ENCODE measurements at places on chromosomes 6 and 20. TPM values are rescaled to one million over a fixed set of nuclear protein-coding genes. Genes with fewer than 3 reads are reported as not detected.

MMP24 gene
- not detected for total RNA-seq

PRL gene
- total RNA-seq: not detected

HDGFL1 gene
- not detected for total RNA-seq

SNHG17 gene
- total RNA-seq: 138 TPM

CD40 gene
- total RNA-seq: 29.2 TPM

OXT gene
- 0.60 TPM for total RNA-seq

DCBLD1 gene
- 1.5 TPM for total RNA-seq

ENPP5 gene
- not detected for total RNA-seq

C20orf96 gene
- total RNA-seq: 3.0 TPM

TRIM40 gene
- not detected for total RNA-seq

GRCh38 chr20:436476-436875, 25.9 kb downstream of the TBC1D20 start:
- DNase-seq: no peak

- no peak for DNase-seq
Observed at GRCh38 chr20:3908667-3909066, 19.5 kb downstream of the PANK2 start.

GRCh38 chr20:12644461-12644860, 364.3 kb upstream of the SPTLC3 start:
- no peak for DNase-seq

DNA sequence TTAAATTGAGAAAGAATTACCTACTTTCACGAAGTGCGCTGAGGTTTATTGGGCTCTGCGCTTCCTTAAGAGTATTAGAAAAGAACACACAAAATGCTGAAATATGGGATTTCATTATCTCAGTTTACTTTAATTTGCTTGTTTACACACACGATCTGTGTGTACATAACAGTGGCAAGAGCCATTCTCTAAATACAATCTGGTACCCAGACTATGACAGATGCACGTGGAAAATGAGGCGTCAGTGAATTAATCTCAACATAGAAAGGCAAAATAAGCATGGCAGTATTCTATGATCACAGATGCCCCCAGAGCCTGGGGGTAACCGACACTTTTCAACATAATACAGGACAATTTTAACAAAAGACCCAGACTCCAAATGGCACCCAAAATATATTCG, 8.3 kb downstream of the FITM2 start:
- DNase-seq: no peak

DNA sequence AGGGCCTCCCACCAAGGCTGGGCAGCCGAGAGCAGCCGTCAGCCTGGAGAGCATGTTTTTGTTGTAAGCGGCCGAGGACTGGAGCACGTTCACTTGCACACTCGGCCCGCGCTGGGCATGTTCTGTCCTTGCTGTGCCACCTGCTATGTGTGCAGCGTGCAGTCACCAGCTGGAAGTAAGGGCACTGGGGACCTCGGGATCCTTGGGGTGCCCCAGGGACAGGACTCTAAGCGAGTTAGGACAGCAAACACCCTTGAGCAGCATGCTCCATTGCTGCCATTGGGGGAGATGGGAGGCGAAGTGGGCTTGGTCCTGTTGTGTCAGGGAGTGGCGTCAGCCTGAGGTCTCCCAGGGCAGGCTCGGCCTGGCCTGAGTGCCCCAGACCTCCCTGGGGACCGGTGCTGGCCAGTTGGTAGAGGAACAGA, 18.6 kb downstream of the DYNLT1 start:
- no peak for DNase-seq

DNA sequence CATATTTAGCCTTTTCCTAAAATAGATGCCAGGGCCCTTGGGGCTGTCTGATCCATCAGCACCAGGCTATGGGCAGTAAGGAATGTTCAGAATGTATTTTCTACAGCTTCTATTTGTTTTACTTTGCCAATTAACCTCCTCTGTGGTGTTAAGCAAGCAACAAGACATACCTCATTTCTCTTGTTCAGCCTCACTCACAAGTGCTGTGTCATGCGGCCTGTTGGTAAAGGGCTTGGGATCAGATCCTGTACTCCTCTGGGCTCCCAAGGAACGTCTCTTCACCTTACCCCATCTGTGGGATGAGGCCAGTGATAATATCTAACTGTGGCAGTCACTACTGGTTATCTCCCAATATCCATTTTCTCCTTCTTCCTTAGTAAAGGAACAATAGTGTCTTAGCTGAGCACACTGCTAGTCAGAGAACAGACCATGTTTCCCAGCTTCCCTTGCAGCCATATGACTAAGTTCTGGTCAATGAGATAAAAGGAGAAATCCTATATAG, 7.0 kb upstream of the DSTN start:
- DNase-seq: no peak

- no peak for DNase-seq
Observed at GRCh38 chr6:25537349-25538018, 114.5 kb upstream of the SCGN start.

DNA sequence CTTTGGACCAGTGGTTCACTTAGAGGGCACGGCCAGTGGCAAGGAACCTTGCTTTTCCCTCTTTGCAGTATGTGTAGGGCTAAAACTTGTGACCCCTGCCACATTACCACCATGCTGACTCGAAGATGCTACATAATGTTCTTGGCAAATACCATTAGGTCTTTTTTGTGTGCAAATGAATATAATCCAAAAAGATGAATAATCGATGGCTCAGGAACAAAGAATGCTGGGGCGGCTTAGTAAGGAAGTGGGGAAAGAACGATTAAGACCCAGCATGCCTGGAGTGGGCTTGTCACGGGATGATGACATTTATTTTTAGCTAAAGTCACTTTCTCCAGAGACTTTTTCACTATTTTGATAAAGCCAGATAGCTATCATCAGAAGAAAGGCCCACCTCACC, 23.1 kb downstream of the CMTR1 start:
- no peak for DNase-seq

DNA sequence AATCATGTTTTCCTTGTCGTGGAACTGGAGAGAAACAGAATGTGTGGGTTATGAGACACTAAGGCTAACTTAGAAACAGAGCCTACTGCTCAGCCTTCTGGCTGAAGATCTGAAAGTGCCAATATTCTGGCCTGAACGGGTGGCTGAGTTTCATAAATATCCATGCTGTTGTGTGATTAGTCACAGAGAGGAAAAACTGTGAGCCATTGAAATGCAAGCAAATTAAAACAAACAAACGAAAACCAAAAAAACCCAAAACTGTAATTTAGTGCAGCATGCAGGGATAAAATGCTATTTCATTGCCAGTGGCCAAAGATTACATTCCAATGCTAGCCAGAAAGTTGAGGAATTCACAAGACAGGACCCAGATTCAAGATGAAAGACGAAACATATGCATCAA, 315.1 kb downstream of the UBE3D start:
- no peak for DNase-seq

GRCh38 chr20:19473922-19474286, 261.5 kb downstream of the SLC24A3 start:
- no peak for DNase-seq

GRCh38 chr20:49169547-49169946, 18.6 kb downstream of the STAU1 start:
- no peak for DNase-seq

DNA sequence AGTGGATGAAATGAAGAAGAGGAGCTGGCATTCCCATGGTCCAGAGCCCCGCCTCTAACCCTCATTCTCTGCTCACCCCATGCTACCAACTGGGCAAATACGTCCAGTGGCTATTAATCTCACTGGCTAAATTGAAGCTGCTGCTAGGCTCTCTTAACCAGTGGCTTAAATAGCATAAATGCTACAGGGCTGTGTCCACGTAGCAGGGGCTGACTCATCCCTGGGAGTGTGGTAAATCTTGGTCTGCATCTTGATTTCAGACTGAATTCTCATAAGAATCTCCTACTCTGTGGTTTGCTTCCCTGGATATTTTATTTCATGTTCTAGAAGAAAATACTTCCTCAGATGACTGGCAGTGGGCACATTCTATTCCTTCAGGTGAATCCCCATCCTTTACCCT, 193.1 kb upstream of the ARG1 start:
- DNase-seq: no peak

- DNase-seq: no peak
Observed at GRCh38 chr6:130189531-130190397, 33.0 kb downstream of the SAMD3 start.

DNA sequence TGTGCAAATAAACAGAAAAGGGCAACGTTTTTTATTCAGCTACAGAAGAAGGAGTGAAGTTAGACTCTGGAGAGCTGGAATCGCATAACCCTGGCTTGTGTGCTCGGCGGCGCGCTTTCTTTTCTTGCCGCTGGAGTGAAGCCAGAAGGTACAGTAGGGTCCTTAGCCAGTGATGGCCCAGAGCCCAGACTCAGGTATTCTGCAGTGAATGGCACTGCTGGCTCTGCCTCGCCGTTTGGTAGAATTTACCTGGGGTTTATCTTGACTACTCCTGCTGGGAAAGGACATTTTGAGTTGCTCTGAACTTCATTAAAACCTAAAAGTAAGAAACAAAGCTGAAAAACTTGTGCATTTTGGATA, 56.9 kb upstream of the TIAM2 start:
- no peak for DNase-seq

DNA sequence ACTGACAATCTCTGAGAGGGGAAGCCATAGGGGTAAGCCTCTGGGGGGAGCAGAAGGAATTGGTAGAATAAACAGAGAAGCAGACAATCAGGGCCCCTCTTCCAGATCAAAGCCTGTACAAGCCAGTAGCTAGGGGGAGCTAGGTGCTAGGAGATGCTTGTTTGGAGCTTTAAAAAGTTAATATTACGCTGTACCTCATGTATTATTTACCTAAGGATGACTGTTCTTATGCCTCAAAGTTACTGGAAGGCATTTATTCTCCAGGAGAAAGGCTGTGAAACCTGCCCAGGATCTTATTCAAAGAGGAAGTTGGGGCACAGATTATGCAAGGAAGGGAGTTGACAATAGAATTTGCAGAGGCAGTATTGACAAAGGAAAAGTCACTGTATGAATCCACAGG, 111.8 kb upstream of the SLC35F1 start:
- no peak for DNase-seq

DNA sequence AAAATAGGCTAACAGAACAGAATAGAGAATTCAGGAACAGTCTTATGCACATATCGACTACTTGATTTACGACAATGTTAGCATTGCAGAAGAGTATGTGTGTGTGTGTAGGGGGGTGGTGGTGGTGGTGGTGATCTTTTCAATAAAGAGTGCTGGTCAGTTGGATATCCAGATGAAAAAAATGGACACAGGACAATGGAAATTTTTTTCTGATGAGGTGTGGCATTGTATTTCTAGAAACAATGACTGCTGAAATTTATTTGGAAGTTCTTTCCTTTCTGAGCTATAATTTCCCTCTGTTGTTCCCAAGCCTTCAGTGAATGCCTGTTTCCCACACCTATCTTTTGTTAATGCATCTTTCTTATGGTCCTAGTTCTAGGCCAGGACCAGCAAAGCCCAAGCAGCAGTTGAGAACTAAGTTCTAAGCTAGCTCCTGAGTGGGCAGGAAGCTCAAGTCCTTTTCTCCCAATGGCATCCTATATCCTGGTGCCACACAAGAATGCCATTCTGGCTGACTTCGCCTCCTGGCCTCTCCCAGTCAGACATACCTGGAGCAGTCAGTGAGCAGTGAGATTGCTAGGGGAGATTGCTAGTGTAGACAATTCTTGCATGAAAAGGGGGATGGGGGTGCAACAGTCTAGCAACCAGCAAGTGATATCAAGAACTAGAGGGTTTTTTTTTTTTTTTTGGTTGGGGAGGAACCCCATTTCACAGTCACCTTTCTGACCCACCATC, 1.2 kb upstream of the TOX2 start:
- DNase-seq: no peak

Measured in activated T-cell treated with anti-CD3 and anti-CD28 coated beads, Interleukin-2, amount 50 U/mL, for 4 hours (primary cell).